ENCODE measurements at places on chromosomes 13 and 19.

- DNase-seq = no peak
Measured at GRCh38 chr19:19550485-19550929, 12.4 kb downstream of the CILP2 start.

- no peak for DNase-seq
Measured at GRCh38 chr19:34711890-34712289, 22.2 kb upstream of the ZNF181 start.

GRCh38 chr13:71828564-71828963 lies 38.4 kb downstream of the DACH1 start:
- DNase-seq = no peak

GRCh38 chr19:46656541-46656940 lies 4.4 kb downstream of the DACT3 start:
- DNase-seq = no peak

DNA sequence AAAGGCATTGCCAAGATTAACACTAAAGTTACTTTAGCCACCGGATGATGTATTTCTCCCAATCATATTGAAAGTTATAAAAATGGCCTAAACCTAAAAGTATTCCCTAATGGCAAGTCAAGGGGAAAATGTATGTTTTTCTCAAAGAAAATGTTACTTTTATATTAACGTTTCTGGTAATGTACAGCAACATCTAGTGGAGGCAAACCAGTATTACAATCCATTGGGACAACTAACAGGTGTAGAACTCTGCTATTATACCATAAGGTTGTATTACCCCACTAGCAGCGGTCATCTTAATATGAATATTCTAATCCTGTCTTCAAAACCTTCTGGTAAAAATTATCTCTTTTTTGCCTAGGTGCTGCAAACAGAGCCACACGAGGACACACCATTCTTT lies 69.2 kb downstream of the ZNF100 start:
- peak; percentile 6 for DNase-seq

GRCh38 chr13:51249770-51250741 lies 27.9 kb downstream of the FAM124A start:
- no peak for DNase-seq

- DNase-seq = no peak
Measured at GRCh38 chr19:13004273-13004672, 9.0 kb downstream of the NFIX start.

DNA sequence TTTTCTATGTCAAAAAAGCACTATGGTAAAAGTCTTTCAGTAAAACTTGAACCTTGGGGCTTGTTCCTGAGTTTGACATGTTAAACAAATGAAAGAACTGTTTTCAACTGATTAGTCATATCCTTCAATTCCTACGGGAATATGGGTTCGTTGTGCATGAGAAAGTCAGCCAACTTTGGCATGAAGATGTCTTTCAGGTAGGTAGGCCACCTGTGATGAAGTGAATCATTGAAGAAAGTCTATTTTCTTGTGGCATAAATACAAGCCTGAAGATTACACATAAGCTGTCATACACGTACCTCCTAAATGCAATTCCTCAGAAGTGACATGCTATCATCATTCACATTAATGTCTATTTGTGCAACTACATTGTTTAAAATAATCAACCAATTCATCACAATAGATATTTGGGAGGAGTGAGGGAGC lies 513.0 kb downstream of the IRS2 start:
- no peak for DNase-seq

DNA sequence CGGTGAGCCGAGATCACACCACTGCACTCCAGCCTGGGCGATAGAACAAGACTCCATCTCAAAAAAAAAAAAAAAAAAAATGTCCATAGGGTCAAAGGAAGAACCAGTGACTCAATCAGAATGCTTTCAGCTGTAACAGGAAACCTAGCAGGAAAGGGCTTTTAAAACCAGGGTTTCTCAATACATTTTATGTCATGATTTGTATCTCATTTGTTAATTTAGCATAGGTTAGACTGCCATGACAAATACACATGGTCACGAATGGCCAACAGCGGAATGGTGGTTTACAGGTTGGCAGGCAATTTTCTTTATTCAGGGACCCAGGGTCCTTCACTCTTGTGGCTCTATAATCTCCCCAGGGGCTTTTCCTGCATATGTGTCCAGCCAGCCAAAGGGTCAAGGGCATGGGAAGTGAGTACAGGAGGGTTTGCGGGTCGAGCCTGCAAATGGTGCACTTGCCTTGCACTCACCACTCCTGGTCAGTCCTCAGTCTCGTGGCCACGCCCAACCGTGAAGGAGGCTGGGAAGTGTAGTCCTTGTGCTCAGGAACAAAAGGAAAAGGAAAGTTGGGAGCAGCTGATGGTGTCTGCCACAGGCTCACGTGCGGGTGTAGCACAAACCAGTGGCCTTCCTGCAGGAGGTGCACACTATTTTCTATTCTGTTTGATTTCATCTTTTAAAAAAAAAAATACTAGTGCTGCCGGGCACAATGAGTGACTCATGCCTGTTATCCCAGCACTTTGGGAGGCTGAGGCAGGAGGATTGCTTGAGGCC lies 14.8 kb downstream of the DHX34 start:
- DNase-seq = no peak

GRCh38 chr13:112187527-112188297 lies 120.8 kb downstream of the SOX1 start:
- no peak for DNase-seq

- DNase-seq = peak; percentile 37
Measured at GRCh38 chr13:112943309-112944125, 25.5 kb upstream of the MCF2L start.
